ENCODE measurements at places on chromosomes 13 and 19. TPM values are rescaled to one million over a fixed set of nuclear protein-coding genes. Genes with fewer than 3 reads are reported as not detected.

The RPS5 gene
- 848 TPM for total RNA-seq

DNA sequence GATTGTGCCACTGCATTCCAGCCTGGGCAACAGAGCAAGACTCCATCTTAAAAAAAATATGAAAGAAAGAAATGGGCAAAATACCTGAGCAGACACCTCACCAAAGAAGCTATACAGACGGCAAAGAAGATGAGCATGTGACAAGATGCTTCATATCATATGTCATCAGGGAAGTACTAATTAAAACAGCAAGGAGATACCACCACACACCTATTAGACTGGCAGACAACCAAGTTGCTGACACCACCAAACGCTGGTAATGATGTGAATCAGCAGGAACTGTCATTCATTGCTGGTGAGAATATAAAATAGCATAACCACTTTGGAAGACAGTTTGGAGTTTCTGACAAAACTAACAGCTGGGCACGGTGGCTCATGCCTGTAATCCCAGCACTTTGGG, 11.5 kb upstream of the TFDP1 start:
- DNase-seq, result no peak

DNA sequence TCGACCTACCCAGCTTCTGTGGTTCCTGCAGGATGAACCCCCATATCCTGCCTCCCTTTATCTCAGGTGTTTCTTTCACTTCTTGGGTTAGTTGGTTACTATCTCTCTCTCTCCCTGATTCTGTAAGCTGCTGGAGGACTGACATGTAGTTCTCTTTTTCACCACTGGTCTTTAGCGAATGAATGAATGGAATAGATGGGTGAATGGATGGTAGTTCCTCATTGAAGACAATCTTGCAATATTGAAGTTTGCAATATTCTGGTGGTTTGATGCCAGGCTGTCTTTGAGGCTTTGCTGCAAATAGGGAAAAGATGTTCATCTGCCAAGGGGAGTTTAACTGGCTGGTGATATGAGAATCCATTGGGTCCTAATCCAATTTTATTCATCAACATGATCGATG, 120.2 kb downstream of the UBL3 start:
- DNase-seq, result no peak

- no peak for DNase-seq
These were observed 36.4 kb downstream of the TEX26 start for GRCh38 chr13:30968846-30969245.

- DNase-seq, result peak; percentile 10
These were observed 56.2 kb upstream of the RFC3 start for GRCh38 chr13:33761740-33762139.

GRCh38 chr13:39910833-39911232, 255.4 kb downstream of the COG6 start:
- no peak for DNase-seq

GRCh38 chr13:82257790-82258507, 1624.3 kb downstream of the SLITRK1 start:
- DNase-seq, result no peak

DNA sequence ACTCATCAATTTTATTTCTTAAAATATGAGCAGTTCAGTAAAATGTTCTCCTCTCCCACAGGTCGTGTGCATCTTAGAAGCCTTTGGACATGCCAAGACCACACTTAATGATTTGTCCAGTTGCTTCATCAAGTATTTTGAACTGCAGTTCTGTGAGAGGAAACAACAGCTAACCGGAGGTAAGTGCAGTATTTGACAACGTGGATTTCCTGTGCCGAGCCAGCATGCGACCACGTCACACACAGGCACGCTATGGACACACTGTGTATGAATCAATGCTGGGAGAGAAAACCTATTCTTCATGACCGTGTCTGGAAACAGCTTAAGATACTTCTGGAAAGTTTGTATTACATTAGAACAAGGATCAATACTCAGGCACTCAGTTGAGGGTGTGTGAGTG, 268.5 kb downstream of the MYO16 start:
- no peak for DNase-seq

DNA sequence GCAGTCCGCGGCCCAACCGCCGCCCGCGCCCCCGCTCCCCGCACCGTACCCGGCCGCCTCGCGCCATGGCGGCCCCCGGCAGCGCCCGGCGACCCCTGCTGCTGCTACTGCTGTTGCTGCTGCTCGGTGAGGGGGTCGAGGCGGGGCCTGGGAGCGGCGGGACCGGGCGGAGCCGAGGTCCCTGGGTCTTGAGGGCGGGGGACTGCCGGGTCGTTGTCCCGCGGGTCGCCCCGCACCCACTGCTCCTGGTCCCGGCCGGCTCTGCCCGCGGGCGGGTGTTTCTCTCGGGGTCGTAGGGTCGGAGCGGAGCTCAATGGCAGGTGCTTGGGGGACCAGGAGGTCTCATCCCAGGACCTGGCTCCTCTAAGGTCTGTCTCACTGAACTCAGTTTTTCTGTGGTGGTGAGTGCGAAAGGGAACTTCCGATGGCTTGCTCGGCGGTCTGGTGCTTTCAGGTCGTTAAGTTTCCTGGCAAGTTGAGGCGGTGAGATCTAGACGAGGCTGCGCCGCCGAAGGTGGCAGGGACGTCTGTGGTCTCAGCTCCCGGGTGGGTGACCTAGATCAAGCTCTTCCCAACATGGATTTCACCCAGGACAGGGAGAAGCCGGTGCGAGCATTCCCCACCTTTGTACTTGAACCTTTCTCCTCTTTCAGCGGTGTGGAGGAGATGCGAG, 467 bp downstream of the LAMP1 start:
- DNase-seq, result no peak

- peak; percentile 42 for DNase-seq
These were observed 10.1 kb upstream of the GTF2F1 start for GRCh38 chr19:6402837-6403608.

The ZNF350 gene
- 12.6 TPM for total RNA-seq

The S1PR5 gene
- total RNA-seq, result 0.18 TPM

GRCh38 chr19:35083691-35084508, 31.7 kb upstream of the FXYD3 start:
- DNase-seq, result no peak

Measured in adrenal gland (tissue), 19 donors.